ENCODE measurements at places on chromosomes 5 and 9.
A peak's percentile ranks its signal among the peaks of the same experiment; 100 is the strongest.

DNA sequence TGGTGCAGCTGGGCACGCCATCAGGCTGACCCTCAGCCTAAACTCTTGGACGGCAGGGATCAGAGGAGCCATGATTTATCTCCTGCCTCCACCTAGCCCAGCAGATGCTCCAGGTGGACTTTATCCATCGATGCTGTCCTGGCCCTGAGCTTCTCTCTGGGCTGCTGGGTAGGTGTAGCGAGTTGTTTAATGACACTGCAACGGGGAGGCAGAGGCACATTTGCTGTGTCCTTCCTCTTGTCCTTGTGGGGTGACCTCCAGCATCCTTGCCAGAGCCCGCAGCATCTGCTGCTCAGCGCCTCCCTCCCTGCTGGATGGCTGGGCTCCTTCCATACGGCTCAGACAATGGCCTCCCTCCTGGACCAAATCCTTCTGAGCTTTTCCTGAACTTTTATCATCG lies 103.1 kb upstream of the IRX4 start:
- DNase-seq: no peak

- DNase-seq: no peak
These were observed 146.5 kb downstream of the PPP2R2B start for GRCh38 chr5:146731909-146732659.

GRCh38 chr5:129001841-129002526 lies 36.7 kb downstream of the SLC27A6 start:
- no peak for DNase-seq

- no peak for DNase-seq
These were observed 57.2 kb downstream of the MTMR12 start for GRCh38 chr5:32255540-32255900.

DNA sequence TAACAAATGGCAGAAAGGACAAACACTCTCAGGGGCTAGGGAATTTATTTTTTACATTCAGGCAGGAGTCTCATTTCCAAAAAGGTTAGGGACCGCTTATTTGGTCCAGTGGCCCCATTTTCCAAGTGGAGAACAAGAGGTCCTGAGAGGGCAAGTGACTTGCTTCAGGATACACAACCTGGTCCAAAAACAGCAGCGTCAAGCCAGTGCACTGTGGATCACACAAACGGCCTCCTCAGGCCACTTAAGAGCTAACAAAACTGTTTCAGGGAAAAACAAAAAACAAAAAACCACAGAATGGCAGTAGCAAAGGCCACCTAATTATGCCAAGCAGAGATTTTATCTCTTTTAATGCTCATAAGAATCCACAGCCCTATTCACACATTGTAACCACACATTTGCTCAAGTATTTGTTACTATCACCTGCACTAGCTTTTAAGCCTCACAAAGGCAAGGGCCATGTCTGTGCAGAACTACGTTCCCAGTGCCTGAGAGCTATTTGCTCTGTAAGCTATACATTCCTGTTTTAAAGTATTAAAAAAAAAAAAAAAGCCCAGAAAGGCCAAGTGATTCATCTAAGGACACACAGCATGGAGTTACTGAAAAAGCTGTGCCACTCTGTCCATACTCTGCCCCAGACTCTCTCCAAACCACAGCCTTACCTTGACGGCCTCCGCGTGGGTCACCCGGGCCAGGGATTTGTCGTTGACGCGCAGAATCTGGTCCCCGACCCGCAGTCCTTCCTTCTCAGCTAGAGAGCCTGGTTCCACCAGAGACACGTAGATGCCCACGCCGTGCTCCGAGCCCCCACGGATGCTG lies 1.5 kb downstream of the WHRN start:
- no peak for DNase-seq

DNA sequence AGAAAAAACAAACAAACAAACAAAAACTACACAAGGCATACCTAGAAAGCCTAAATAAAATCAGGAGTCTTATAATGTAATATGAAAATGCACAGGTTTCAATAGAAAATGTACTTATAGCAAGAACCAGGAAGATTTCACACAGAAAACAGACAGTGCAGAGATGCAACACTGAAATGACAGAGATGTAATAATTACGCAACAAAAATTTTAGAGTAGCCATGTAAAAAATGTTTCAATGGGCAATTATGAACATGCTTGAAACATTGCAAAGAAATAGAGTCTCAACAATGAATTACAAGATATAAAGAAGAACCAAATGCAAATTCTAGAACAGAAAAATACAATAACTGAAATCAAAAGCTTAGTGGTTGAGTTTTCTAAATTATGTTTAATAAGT lies 405.9 kb downstream of the PLK2 start:
- DNase-seq: no peak

DNA sequence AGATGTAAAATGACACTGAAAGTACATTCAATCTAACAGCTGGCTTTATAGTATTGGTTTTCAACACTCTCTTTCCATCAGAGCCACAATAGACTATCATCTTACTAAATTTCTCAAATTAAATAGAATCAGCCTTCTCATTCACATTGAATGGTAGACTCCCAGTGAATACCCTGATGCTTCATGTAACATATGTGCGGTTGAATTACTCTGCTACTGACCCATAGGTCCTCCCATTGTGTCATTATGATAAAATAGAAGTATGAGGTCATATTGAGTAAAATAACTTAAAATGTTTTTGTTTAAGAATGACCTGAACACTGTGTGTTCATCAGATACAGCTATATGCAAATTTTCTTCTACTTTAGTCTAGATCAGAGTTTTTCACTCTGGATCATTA lies 75.9 kb upstream of the ADAMTSL1 start:
- DNase-seq: no peak

GRCh38 chr9:90847971-90848370 lies 46.4 kb downstream of the SYK start:
- DNase-seq: no peak

DNA sequence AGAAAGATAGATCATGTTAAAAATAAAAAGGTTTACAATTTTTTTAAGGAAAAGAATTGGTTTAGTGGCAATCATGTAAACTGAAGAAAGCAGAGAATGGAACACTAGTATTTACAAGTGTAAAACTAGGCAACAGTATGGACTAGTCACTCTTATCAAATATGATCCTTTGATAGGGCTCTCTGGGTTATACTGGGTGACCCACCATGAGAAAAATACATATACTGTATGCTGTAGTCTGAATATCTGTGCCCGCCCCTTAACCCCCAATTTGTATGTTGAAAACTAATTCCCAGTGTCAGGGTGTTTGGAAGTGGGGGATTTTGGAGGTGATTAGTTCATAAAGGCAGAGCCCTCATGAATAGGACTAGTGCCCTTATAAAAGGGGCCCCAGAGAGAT lies 236.8 kb upstream of the TARS1 start:
- no peak for DNase-seq

DNA sequence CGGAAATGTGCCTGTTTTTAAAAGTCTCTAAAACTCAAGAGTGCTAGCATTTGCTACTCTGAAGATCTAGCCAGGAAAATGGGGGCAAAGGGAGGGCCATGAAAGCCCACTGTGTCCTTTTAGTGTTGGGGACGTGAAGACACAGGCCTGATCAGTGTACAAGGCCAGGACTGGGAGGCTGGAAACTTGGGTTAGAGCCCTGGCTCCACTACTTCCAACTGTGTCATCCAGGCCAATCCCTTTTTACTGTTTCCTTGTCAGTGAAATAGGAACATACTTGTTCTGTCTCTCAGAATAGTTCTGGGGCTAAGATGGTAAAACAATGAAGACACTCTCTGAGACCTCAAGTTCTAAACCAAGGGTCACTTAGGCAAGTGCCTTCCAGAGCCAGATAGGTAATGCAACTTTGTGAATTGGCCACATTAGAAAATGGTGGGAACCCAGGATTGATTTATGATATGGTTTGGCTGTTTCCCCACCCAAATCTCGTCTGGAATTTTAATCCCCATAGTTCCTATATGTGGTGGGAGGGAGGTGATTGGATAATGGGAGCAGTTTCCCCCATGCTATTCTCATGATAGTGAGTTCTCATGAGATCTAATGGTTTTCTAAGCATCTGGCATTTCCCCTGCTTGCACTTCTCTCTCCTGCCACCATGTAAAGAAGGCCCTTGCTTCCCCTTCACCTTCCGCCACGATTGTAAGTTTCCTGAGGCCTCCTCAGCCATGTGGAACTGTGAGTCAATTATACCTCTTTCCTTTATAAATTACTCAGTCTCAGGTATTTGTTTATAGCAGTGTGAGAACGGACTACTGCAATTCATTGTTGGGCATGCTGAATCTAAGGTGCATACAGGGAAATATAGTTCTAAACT lies 30.4 kb upstream of the B4GALT1 start:
- DNase-seq: no peak

GRCh38 chr9:104992659-104993058 lies 64.7 kb upstream of the ABCA1 start:
- DNase-seq: peak; percentile 40

DNA sequence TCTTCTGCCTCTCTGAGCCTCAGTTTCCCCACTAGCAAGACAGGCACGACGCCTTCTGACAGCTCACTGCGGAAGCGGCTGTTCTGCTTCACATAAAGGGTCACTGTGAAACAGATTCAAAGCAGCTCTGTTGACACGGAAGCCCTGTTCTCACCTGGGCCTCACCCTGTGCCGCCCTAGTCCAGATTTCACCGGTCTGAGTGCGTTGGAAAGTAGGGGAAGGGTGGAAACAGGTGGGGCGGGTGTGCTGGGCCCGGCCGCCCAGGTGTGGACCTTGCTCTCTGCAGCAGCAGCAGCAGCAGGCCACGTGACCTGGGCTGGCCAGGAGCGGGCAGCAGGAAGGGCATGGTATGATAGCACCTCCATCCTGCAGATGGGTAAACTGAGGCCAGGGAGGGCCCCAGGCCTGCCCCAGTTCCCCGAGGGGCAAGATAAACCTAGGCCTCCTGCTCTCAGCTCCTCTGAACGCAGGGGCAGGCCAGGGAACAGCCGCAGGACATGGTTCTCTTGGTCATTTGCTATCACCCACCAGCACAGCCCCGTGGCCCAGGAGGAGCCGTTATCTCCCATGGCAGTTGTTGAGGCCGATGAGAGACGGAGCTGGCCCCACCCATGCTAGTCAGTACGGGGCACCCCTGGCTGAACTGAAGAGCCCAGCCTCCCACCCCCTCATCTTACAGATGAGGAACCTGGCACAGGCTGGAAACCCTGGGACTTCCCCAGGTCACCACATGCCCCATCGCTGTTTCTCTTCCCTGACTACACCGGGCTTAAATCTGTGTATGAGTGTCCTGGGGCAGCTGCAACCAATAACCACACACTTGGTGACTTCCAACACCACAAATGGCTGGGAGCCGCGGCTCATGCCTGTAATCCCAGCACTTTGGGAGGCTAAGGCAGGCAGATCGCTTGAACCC lies 12.1 kb downstream of the PTGES2 start:
- no peak for DNase-seq

- no peak for DNase-seq
These were observed 164.9 kb downstream of the NTRK2 start for GRCh38 chr9:84834426-84834825.

- no peak for DNase-seq
These were observed 89.0 kb upstream of the NIPAL4 start for GRCh38 chr5:157370967-157371366.

GRCh38 chr9:76116913-76117312 lies 226.4 kb downstream of the PCSK5 start:
- DNase-seq: no peak

GRCh38 chr9:123946101-123946821 lies 16.3 kb upstream of the DENND1A start:
- no peak for DNase-seq

DNA sequence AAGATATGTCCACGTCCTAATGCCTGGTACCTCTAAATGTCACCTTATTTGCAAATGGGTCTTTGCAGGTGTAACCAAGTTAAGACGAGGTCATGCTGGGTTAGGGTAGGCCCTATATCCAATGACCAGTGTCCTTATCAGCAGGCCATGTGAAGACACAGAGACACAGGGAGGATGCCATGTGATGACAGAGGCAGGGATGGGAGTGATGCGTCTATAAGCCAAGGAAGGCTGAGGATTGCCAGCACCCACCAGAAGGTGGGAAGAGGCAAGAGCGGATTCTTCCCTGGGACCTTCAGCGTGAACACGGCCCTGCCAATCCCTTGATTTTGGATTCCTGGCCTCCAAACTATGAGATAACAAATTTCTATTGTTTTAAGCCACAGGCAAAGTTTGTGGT lies 123.4 kb upstream of the CXCL14 start:
- DNase-seq: no peak

DNA sequence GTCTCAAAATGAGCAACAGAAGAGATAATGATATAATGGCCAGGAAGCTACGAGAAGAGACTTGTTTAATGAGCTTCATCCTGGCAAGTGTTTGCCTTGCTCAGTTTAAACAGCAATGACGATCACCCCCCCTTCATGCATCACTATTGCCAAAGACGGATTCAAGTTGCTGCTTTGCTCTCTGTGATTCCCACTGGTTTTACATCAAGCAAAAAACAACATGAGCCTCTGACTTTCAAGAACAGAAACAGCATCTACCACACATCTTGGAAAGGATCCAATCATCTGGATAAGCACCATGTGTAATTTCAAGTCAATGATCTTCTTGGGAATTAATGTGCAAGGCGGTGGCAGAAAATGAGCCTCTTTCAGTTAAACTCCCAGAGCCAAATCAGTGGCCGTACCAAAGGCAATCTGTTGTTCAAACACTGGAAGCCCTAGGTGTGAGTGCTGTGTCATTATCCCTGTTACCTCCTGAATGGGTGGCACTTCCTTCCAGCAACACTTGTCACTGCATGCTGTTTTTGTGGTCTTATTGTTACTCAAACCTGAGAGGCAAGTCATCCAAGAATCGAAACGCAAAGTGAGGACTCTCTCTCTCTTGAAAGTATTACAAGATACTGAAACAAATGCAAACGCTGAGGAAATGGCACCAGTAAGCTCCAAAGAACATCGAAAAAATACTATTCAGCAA lies 72.8 kb downstream of the MED27 start:
- DNase-seq: peak; percentile 93

DNA sequence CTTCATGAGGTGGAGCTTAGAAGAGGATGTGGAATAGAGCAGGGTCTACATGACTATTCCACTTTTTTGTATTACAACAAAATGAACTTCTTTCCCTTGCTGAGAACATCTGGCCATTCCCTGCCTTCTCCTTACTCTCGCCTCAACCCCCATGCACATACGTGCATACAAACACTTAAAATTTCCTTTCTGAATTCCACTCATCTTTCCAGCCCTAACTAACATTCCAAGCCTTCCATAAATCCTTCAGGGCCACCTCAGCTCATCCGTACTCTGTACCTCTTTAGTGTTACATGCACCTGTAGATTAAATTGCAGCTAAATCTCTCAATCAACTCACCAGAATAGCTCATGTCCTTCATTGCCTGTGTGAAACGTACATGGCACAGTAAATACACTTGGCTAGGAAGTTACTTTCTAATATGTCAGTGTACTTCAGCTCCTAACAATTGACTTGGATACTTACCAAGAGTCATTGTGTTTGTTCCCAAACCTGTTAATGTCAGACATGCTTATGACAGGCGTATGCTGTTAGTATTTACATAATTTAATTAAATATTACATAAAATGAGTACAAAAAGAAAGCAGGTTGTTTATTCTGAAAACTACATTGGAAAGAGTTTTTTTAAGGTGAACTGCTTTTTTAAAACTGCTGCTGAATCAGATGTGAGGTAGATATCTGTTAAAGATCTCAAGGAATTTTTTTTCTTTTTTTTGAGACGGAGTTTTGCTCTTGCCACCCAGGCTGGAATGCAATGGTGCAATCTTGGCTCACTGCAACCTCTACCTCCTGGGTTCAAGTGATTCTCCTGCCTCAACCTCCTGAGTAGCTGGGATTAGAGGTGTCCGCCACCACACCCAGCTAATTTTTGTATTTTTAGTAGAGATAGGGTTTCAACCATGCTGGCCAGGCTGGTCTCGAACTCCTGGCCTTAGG lies 55.7 kb downstream of the GLIS3 start:
- no peak for DNase-seq

GRCh38 chr5:95871146-95871806 lies 48.8 kb upstream of the GLRX start:
- DNase-seq: no peak
